ENCODE measurements at places on chromosomes 1 and 21.

DNA sequence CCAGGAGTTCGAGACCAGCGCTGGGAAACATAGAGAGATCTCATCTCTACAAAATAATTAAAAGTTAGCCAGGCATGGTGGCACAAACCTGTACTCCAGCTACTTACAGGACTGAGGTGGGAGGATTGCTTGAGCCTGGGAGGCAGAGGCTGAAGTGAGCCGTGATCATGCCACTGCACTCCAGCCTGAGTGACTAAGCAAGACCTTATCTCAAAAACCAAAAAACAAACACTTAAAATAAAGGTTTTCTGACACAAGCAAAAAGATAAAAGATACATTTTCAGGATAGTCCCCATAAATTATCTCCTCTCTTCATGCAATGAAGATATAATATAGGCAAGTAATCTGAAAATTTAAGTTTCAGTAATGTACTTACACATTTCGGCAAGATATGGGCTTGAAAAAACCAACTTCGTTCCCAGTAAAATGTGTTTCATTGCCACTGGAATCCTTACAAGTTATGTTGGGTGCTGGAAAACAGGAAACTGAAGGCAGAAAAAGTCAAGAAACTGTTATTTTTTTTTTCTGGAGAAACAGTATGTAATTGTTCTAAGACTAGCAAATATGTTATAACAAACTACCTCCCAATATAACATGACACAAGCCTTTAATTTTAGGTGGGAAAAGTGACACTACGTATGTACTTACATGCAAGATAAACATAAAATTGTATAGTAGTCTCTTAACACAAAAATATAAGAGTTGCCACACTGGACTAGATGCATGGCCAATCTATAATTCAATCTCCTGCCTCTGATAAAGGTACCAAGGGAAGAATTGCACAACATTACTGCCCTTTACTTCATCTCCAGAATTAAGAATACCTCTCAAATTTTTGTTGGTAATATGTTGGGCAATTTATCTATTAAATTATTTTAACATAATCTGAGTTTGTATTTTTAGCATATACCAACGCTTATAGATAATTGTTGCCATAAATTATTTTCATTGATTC, 15.7 kb downstream of the TM2D1 start:
- peak; percentile 38 for DNase-seq

DNA sequence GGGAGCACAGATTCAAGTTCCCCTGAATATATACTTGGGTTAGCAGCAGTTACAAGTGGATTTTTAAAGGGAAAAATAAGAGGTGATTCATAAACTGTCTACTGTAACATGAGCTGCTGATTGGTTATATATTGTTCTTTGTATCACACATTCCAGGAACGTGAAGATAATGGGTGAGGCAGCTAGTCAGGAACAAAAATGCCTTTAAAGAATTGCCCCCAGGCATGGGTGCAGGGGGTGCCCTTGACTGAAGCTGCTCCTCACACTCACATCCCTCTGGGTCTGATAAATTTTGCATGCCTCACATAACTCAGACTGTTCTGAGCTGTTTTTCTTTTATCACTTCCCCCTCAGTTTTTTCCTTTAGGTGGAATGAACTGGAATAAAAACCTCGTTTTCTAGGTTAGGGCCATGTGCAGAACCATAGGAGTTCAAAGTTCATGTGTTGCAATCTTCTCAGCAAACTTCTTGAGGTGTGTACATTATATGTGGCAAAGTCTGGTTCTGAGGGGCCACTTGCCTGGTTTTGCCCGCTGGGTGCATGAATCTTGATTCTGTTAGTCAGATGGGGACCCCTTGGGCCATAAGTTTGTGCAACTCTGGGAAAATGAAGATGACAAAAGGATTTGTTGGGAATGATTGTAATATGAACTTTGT, 21.1 kb downstream of the TBX19 start:
- peak; percentile 11 for DNase-seq

DNA sequence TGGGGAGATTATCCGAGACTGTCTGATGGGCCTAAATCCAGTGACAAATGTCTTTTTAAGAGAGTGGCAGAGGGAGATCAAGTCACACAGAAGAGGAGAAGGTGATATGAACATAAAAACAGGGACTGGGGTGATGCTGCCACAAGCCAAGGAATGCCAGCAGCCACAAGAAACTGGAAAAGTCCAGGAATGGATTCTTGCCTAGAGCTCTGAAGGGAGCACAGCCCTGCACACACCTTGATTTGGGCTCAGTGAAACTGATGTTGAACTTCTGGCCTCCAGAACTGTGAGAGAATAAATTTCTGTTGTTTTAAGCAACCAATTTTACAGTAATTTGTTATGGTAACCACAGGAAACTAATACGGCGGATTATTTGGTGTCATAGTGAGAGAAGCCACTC, 19.5 kb downstream of the CITED4 start:
- DNase-seq, result no peak

DNA sequence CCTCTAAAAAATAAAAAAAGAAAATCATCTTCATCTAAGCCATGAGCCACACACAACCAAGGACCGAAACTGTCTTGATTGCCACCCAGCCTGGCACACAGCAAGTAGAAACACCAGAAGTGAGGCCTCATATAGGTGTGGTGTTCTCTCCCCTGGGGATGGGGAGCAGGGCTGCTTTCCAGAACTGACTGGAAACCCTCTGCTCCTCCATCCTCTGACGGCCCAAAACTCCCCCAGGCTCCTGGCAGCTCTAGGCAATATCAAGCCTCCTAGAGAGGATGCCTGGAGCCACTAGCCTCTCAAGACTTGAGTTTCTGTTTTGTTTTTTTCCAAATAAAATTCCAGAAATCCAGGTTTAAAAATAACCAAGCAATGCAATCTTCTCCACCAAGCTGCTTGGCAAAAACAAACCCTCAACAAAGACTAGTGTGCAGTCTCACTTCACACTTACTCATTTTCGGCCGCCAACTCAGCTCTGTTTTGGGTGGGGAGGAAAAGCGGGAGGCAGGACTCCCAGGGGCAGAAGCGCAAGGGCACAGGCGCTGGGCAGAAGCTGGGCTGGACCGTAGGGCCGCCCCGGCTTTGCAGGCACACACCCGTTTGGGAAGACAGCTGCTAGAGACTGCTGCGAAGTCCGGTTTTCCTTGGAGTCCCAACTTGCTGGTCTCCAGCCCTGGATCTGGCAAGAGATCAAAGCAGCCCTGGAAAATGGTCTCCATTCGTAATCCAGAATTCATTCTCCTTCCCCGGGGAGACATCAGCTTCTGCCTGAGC, 78.2 kb upstream of the CAPZB start:
- peak; percentile 42 for DNase-seq

GRCh38 chr1:9119745-9120144, 9.2 kb downstream of the GPR157 start:
- DNase-seq, result no peak

GRCh38 chr1:41976671-41977070, 57.9 kb upstream of the HIVEP3 start:
- no peak for DNase-seq

Data from fibroblast of villous mesenchyme (primary cell).